AG08396 (cell line): ENCODE measurements at places on chromosomes 11 and 22.

- no peak for DNase-seq
These were observed 29.4 kb upstream of the CTSD start for GRCh38 chr11:1793081-1793480.

- DNase-seq = no peak
These were observed 74.2 kb downstream of the GRK3 start for GRCh38 chr22:25638638-25639037.

- no peak for DNase-seq
These were observed 3.5 kb upstream of the FOXRED2 start for GRCh38 chr22:36510384-36510783.

GRCh38 chr22:49365191-49365837 lies 462.4 kb downstream of the BRD1 start:
- no peak for DNase-seq

GRCh38 chr11:121207485-121208115 lies 85.0 kb upstream of the SC5D start:
- DNase-seq = no peak

DNA sequence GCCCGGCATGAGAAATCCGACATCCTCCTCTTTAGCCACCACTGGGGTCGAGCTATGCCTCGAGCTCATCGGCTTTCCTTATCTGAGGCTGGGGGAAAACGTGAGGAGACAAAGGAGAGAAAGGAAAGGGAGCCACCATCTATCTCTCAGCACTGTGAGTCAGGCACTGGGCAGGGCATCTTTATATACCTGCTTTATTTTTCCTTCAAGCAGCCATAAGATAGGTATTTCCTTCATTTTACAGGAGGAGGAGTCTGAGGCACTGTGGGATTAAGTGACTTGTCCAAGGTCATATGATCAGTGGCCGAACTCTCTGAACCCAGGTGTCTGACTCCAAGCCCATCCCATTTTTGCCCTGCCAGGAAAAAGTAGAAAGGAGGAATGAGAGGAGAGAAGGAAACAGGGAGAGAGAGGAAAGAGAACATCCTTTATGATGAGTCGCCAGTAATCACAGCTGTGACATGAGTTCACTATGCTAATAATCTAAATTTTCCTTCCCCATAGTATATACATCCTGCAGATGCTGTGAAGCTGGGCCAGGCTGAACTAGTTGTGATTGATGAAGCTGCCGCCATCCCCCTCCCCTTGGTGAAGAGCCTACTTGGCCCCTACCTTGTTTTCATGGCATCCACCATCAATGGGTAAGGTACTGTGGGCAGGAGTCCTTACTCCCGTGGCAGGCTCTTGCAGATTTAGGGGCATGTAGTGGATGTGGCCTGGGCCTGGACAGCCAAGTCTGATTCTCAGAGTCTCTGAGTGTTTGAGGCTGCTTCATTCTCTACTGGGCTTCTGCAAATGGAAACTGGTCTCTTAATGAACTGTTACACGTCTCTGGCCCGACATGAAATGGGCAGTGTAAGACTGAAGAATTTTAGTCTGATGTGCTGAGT lies 21.8 kb downstream of the NAT10 start:
- DNase-seq = no peak

DNA sequence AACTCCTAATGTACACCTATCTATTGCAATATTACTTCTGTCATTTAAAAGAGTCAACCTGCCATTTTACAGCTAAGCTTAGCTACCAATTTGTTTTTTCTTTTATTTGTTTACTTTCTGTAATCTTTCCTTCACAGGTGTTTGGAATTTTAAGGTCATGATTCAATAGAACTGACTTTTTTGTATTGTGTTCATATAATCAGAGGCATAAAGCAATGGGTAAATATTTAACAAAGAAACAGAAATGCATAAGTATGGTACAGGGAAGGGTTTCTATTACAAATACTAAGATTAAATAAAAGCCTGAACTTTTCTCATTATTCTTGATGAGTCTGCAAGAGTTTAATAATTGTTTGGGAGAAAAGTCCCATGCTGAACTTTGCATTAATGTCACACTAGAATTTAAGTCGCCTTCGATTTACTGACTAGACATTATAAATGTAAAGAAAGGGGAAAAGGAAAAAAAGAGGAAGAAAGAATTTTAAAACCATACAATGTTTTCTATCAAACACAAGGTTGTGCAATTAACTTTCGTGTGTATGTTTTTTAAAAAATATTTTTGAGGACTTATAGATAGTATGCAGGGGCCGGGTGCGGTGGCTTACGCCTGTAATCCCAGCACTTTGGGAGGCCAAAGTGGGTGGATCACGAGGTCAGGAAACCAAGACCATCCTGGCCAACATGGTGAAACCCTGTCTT lies 35.0 kb upstream of the HIPK3 start:
- no peak for DNase-seq

DNA sequence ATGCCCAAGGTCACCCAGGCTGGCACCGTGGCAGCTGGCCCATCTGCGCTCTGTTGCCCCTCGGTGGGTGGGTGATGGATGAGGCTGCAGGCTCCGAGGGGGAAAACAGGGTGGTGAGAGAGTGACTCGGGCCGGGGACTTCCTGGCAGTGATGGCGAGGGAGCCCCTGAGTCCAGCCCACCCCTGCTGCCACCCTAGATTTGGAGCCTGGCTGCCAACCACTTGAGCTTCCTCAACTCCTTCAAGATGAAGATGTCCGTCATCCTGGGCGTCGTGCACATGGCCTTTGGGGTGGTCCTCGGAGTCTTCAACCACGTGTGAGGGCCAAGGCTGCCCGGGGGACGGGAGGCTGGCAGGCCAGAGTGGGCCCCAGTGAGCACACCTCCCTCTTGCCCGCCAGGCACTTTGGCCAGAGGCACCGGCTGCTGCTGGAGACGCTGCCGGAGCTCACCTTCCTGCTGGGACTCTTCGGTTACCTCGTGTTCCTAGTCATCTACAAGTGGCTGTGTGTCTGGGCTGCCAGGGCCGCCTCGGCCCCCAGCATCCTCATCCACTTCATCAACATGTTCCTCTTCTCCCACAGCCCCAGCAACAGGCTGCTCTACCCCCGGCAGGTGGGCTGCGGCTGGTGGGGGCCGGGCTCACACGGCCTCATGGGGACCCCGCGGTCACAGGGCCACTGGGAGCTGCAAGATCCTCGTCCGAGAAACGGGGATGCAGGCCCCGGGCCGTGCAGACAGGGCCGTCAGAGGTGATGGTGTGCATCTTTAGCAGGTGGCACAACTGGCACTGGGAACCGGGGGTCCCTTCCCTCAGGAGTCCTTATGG lies 10.1 kb downstream of the TCIRG1 start:
- peak; percentile 6 for DNase-seq

DNA sequence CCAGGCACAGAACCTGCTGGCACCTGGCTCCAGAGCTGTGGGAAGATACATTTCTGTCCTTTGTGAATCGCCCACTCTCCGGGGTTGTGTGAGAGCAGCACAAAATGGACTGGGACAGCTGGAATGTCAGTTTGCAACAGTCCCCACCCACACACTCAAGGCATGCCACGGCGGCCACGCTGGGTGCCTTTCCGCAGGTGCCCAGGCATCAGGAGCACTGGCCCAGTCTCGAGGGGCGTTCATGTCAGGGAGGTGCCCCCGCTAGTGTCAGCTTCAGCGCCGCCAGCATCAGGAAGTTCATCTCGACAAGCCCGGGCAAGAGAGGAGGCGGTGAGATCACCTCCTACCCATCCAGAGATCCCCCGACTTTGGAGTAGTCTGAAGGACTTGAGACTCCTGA lies 2.1 kb downstream of the TP53AIP1 start:
- DNase-seq = no peak

- peak; percentile 86 for DNase-seq
These were observed 24.1 kb upstream of the CDC42EP2 start for GRCh38 chr11:65290448-65291165.

DNA sequence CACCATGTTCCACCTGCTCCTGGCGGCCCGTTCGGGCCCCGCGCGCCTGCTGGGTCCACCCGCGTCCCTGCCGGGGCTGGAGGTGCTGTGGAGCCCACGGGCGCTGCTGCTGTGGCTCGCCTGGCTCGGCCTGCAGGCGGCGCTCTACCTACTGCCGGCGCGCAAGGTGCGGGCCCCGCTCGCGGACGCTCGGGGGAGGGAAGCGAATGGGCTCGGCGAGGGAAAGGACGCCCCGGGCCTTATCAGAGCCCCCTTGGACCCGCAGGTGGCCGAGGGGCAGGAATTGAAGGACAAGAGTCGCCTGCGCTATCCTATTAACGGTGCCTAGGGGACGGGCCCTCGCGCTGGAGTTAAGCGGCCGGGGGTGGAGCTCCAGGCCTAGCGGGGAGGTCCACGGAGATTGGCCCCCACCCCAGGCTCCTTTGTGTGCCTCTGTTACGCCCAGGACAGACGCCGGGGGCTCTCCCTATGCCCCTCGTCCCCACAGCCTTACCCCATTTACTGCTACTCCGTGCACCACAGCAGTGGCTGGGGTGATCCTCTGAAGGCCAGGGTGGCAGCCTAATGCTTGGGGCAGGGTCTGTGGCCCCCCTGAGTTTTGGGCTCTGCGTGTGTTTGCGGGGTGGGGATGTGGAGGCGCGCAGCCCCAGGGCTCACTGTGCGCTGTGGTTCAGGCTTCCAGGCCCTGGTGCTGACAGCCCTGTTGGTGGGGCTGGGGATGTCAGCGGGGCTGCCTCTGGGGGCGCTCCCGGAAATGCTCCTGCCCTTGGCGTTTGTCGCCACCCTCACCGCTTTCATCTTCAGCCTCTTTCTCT lies 1.1 kb downstream of the TM7SF2 start:
- DNase-seq = peak; percentile 80

DNA sequence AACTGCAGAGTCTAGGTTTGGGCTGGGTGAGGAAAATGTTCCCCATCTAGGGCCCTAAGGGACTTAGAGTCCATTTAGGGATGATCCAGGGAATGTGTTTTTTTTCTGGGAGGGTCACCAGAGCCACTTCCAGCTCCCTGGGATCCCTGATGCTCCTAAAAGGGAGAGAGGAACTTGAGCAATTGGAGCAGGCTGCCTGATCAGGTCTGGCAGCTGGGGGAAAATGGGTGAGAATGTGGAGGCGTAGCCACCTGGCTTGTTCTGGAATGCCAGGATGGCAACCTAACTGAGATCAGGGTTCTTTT lies 1.2 kb downstream of the PGAP2 start:
- DNase-seq = no peak

DNA sequence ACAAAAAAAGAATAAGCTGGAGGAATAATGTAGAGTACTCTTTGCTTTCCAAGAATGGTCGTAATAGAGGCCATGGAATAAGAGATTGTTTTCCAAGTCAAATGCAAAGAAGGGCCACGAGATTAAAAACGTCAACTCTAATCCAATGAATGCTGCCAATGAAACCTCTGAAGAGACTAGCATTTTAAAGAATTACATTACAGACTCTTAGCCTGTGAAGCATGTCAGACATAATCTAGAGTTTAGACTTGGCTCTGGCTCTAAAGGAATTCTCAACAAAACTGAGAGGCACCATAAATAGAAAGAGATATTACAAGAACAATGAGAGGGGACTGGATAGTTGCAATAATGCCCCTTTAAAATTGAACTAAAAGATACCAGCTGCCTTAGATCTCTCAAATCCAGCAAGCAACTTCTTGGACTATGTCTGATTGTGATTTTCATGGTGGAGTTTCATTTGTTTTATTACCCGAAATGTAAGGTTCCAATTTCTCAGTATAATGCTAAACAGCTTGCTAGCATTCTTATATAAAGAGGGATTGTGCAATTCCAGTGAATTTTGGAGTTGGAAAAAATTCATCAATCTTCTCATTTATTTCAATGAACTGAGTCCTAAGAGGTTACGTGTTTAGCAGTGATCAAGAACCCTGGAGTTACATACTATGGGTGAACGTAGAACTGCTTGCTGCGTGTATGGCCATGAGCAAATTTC lies 5.6 kb downstream of the ETS1 start:
- DNase-seq = no peak

DNA sequence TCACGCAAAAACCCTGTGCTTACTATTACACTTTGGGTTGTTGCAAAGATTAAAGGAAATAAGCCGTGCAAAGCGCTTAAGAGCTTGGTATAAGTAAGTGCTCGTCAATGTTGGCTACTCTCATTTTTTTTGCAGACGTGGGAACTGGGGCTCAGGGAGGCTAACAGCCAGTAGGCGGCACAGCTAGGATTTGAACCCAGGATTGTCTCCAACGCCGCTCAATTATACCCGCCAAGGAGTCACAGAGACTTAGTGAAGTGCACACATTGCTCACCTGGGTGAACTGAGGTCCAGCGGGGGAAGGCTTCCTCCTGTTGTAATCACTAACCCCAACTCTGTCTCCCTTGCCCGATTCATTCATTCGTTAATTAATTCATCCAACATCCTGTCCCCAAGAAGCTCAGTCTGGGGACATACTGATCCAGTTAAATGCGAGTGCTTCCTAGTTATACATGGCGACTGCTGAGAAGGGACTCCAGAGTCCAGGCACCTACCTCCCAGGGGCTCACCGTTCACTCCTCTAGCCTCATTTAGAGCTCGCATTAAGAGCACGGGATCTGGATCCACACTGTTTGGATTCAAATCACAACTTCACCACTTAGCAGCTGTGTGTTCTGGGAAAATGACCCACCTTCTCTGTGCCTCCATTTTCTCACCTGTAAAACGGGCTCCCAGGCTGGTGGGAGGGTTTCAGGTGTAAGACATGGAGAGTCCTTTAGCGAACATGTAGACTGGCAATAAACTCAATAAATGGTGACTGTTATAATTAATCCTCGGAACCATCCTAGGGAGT lies 838 bp upstream of the MTFP1 start:
- no peak for DNase-seq

DNA sequence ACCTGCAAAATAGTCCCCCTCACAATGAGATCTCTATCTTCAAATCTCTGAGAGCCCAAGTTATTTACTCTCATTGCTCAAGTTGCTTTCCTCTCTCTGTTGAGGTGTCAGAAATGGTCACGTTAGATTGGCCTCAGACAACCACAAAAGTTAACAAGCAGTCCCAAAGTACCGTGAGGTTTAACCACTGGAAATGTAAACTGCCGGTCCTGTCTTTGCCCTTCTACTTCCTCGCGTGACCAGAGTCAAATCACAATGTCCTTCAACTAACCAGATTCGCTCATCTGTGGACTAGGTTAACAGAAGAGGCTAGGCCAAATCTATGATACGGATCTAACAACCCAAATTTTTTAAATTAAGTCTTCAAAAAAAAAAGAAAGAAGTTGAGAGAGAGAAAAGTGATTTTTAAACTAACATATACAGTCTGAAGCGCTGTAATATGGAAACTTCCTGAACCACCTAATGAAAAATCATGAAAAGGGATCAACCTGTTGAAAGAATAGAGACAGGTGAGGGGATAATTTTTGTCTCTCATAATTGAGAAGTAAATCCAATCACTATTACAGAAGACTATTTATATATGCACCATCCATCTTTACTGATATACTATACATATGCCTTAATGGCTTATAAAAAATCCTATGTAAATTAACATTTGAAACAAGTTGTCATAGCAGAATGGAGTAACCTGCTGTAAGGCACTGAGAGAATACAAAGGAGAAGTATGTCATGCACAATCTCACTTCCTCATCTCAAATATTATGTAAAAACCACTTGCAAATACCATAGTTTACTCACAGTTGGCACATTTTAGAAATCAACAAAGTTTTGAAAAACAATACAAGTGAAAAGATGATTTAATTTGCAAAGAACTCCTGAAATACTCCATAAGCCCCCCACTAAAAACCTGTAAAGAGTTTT lies 3.3 kb upstream of the JAML start:
- DNase-seq = no peak
